ENCODE measurements at places on chromosomes 7 and 10. TPM values are rescaled to one million over a fixed set of nuclear protein-coding genes. Genes with fewer than 3 reads are reported as not detected.
A peak's percentile ranks its signal among the peaks of the same experiment; 100 is the strongest.

SPDYE16 gene
- 0.21 TPM for total RNA-seq

ZDHHC4 gene
- total RNA-seq: 92.7 TPM

DNA sequence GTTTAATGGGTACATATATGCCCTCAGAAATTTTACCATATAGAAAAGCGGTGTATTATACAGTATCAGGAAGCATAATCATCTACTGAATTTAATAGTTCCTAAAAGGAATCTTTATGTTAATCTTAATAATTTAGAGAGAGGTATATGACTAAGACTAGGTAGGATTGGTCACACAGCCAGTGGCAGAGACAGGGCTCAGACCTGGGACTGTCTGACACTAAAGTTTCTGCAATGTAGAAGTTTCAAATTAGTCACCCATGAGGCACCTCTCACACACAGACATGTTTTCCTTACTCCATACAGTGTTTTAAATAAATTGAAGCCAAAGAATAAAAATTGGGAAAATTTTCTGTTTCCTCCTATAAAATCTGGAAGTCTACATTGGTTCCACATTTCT, 72.8 kb upstream of the ADRA2A start:
- DNase-seq: no peak

GRCh38 chr7:50266635-50267386, 37.7 kb upstream of the IKZF1 start:
- peak; percentile 76 for DNase-seq

CALML3 gene
- not detected for total RNA-seq

GRCh38 chr10:22839639-22840038, 88.2 kb upstream of the ARMC3 start:
- no peak for DNase-seq

DNA sequence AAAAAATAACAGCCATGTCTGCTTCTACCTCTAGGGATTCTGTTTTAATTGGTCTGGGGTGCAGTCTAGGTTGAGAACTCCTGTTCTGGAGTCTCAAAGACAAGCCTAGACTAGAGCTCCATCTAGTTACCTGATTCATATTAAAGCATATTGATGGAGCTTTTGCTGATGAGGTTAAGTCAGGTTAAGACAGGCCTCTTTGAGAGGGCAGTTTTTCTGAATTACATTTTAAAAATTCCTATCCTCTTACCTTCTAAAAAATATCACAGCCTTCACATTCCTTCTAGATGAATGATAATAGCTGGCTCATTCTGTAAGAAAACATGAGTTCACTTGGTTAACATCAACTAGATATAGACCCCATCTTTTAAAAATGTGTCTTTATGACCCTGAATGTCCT, 28.9 kb downstream of the MGAM start:
- no peak for DNase-seq

DNA sequence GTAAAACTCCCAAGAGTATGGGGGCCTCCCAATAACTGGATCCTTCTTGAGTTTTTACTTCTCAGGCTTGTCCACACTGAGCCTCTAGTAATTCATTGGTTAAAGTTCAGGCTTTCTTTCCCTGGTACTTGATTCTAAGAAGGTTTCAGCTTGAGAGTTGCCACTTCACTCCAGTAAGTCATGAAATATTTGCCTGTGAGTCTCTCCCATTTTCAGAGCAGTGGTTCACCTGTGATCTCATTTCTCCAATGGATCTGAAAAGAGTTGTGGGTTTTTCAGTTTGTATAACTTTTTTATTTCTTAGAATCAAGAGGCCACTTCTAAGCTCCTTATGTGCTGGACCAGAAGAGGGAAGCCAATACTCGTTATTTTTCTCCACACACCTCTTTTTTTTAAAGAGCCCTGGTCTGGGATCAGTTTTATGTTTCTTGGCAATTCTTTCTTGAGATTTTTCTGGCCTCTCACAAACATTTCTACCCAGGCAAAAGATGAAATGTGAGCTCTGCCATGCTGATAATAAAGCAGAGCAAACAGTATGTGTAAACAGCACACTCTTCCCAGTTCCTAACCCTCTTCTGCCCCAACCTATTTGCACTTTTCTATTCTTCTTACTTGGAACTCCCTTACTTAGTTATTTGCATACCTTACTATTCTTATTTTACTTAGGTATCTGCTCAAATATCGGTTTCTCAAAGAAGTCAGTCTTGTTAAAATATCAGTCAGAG, 983.4 kb downstream of the CCSER2 start:
- no peak for DNase-seq

HTR5A gene
- total RNA-seq: not detected

MRLN gene
- total RNA-seq: not detected

DNA sequence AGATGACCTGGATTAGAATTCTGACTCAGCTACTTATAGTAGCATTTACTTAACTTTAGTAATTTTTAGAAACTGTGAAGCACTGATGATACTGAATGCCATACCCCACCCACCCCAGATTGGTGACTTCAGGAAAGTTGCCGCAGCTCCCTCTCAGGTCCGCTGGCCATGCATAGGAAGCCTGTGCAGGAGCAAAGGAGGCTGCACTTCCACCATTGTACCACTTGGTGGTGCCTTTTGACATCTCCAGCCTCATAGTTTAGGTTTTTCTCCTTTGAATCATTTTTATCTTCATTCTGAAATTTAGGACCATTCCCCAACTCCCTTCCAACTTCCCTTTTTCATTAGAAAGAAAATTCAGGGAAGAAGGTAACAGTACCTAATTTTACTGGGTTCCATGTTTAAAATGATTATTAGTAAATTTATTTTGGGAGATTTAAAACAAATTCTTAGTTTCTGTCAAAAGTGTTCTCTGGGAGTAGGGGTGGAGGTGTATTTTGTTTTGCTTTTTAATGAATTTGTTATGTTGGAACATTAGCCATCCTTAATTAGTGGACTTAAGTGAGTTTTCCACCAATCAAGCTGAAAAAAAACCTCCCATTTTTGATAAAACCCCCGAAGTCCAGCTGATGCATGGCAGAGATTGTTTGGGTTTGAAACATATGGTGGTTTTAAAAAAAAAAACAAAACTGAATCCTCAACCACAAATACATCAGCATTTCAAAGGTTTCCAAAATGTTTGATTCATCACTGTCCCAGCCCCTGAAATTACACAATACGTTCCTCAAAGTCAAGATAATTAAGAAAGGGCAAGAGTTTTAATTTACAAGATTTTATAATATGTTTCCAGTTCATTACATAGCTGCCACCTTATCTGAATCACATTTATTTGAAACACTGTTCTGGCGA, 109.6 kb downstream of the WNT2 start:
- peak; percentile 49 for DNase-seq

ZNF655 gene
- total RNA-seq: 84.7 TPM

GRCh38 chr10:76881477-76882220, 756.0 kb downstream of the KCNMA1 start:
- no peak for DNase-seq

STAG3 gene
- 79.2 TPM for total RNA-seq

GRCh38 chr7:155281398-155281969, 16.2 kb upstream of the INSIG1 start:
- no peak for DNase-seq

GRCh38 chr7:31368620-31369019, 28.1 kb upstream of the NEUROD6 start:
- no peak for DNase-seq

DNA sequence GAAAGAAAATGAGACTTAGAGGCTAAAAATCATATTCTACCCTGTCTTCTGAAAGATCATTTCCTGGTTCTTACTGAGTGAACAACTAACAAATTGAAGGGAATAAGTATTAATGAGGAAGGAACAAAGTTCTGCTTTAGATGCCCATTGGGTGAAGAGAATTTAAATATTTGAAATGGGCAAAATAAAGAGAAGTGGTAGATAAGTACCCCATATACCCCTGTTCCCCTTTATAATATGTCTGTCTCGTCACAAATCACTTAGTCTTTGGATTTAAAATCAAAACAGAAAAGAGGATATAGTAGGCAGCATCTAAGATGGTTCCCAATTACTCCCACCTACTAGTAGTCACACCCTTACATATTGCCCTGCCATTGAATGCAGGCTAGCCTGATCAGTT, 13.2 kb downstream of the TES start:
- DNase-seq: no peak

ITIH5 gene
- not detected for total RNA-seq

LRRD1 gene
- total RNA-seq: 0.42 TPM

DNA sequence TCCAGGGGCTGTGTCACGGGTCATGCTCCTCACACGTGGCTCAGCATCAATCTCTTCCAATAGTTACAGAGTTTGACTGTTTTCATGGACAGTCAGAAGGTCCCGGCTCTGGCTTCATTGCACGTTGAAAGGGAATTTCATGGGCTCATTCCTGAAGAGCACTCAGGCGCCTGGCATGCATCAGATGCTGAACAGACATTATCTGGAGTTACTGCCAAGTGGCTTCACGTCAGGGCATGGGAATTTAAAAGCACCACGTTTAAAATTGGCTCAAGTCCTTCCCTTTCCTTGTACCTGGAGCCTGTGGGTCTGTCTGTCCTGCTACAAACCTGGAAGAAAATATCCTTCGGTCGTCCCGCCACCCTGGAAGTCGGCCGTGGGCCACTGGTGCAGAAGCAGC, 50.4 kb downstream of the CFAP46 start:
- no peak for DNase-seq

DNA sequence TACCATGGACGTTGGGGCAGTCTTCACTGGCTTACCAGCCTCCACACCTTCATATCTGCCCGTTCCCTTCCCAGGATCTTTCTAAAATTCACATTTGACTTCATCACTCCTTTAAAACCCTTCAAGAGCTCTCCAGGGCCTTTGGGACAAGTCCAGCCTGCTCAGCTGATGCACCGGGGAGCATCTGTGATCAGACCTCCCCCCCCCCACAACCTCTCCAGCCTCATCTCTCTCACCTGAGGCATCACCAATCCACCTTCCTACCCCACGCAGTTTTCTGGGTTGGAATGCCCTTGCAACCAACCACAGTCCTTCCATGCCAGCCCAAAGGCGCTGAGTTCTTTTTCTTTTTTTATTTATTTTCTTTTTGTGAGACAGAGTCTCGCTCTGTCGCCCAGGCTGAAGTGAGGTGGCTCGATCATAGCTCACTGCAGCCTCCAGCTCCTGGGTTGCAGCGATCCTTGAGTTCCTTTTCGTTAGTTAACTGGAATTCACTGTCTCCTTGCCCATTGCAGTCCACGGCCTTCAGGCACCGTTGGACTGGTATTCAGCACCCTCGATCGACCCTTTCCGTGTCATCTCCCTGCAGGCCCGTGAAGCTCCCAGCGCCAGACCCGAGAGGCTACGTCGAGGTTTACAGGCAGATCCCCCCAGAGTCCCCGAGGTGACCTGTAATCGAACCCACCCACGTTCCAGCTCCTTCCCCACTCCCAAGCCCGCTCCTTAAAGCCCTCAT, 654 bp downstream of the ALKBH4 start:
- DNase-seq: no peak
